ENCODE measurements at places on chromosomes 3 and 15. TPM values are rescaled to one million over a fixed set of nuclear protein-coding genes. Genes with fewer than 3 reads are reported as not detected.

PRICKLE2 gene
- total RNA-seq, result 1.6 TPM

PPM1L gene
- total RNA-seq, result 0.99 TPM

PAK6 gene
- not detected for total RNA-seq

GCSAM gene
- total RNA-seq, result not detected

TGM4 gene
- total RNA-seq, result under 0.01 TPM

VPS39 gene
- 24.0 TPM for total RNA-seq

ABCF3 gene
- 57.5 TPM for total RNA-seq

CPNE9 gene
- under 0.01 TPM for total RNA-seq

SMAD6 gene
- 5.2 TPM for total RNA-seq

FBXO40 gene
- under 0.01 TPM for total RNA-seq

INKA1 gene
- total RNA-seq, result 17.2 TPM

ACSBG1 gene
- total RNA-seq, result not detected
